ENCODE measurements at places on chromosomes 7 and 10. TPM values are rescaled to one million over a fixed set of nuclear protein-coding genes. Genes with fewer than 3 reads are reported as not detected.

TCERG1L gene
- total RNA-seq, result not detected

CDC14C gene
- not detected for total RNA-seq

PSD gene
- total RNA-seq, result 0.99 TPM

C10orf143 gene
- 2.9 TPM for total RNA-seq

AGR3 gene
- total RNA-seq, result not detected

PRR15 gene
- 0.73 TPM for total RNA-seq

PMPCB gene
- 52.7 TPM for total RNA-seq

FKBP9 gene
- 237 TPM for total RNA-seq

ENO4 gene
- 0.70 TPM for total RNA-seq

CROT gene
- total RNA-seq, result 11.0 TPM

IFIT1B gene
- total RNA-seq, result not detected

SUFU gene
- 16.4 TPM for total RNA-seq

TAS2R4 gene
- 2.2 TPM for total RNA-seq

ADIRF gene
- not detected for total RNA-seq

CAPZA2 gene
- total RNA-seq, result 207 TPM

FZD8 gene
- 28.0 TPM for total RNA-seq

VGF gene
- total RNA-seq, result 0.24 TPM

LAMB4 gene
- 1.1 TPM for total RNA-seq

NET1 gene
- 11.3 TPM for total RNA-seq

PRKG1 gene
- total RNA-seq, result 10.8 TPM

TMEM236 gene
- 0.08 TPM for total RNA-seq
